ENCODE measurements at places on chromosomes 1 and 21. TPM values are rescaled to one million over a fixed set of nuclear protein-coding genes. Genes with fewer than 3 reads are reported as not detected.

DNA sequence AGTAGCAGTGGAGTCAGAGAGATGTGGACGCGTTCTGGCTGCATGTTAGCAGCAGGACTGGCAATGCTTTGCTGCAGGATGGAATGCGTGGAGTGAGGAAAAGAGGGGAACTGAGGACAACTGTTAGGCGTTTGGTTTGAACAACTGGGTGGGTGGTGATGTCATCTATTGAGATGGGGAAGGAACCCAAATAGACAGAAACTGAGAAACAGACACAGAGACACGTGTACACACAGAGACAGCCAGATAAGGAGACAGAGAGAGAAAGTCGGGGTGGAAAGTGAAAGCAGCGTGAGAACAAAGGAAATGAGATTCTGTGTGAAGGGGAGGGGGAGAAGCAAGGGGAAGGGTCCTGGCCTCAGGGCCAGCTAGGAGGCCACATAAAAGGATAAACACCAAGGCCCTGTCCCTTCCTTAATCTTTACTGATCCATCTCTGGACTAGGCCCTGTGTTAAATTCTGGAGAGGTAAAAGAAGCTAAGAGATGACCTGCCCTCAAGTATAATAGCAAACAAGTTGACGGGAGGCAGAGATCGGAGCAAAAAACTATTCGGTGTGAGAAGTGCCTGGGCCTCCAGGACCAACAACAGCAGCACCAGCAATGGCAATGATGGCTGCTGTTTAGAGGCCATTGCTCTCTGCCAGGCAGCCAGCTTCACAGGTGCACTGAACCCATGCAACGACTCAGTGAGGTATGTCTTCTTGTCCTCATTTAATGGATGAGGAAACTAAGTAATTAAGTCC, 31.6 kb downstream of the VWA5B1 start:
- H3K27ac ChIP-seq: no peak overlapping the region
- DNase-seq: no peak
- H3K27me3 ChIP-seq: peaks cover 21% of the 10 kb centered on the region

DNA sequence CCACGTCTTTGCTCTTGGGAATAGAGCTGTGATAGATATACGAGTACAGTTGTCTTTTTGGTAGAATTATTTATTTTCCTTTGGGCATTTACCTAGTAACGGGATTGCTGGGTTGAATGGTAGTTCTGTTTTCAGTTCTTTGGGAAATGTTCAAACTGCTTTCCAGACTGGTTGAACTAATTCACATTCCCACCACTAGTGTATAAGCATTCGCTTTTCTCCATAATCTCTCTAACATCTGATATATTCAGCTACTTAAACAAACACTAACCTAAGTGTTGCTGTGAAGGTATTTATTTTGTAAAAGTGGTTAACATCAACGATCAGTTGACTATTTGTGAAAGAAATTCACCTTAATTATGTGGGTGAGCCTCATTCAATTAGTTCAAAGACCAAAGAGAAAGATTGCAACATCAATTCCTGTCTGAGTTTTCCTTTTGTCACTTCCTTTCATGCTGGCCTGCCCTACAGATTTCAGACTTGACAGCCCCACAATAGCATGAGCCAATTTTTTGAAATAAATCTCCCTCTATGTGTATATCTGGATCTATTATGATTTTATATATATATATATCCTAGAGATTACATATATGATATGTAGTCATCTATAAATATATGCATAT, 26.7 kb upstream of the DUSP10 start:
- no peaks in the 10 kb centered on the region for H3K36me3 ChIP-seq
- no peak for DNase-seq
- H3K27ac ChIP-seq: no peak overlapping the region

AGT gene
- 0.22 TPM for total RNA-seq

PTPN22 gene
- 0.82 TPM for total RNA-seq
